ENCODE measurements at places on chromosomes 4 and X. TPM values are rescaled to one million over a fixed set of nuclear protein-coding genes. Genes with fewer than 3 reads are reported as not detected.

DNA sequence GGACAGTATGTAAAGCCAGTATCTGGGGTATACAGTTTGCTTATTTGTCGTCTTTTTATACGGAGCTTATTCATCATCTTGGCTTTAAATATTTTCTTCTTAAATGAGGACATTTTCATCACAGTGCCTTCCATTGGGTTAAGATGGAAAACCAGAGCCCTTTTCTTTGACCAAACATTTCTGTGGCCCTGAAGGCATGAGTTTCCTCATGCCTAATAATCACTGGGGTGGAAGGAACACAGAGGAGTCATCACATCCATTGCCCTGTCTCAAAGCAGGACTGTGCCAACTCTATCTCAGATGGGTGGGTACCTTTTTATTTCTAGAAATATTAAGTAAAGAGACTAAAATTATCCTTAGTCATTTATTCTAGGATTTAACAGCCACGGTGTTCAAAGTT, 40.0 kb downstream of the CHRDL1 start:
- H3K4me1 ChIP-seq = peaks cover 11% of the 10 kb centered on the region
- H3K27ac ChIP-seq = no peak overlapping the region
- H3K4me3 ChIP-seq = no peak overlapping the region
- DNase-seq = no peak
- no peaks in the 10 kb centered on the region for H3K27me3 ChIP-seq

GRCh38 chrX:63514569-63515080, 163.5 kb upstream of the SPIN4 start:
- H3K27ac ChIP-seq = peak overlapping the region; percentile 72
- H3K36me3 ChIP-seq = no peaks in the 10 kb centered on the region
- peak overlapping the region; percentile 42 for H3K4me3 ChIP-seq

Gene EREG
- total RNA-seq = 4.4 TPM

Gene TIMP1
- total RNA-seq = 4,277 TPM

DNA sequence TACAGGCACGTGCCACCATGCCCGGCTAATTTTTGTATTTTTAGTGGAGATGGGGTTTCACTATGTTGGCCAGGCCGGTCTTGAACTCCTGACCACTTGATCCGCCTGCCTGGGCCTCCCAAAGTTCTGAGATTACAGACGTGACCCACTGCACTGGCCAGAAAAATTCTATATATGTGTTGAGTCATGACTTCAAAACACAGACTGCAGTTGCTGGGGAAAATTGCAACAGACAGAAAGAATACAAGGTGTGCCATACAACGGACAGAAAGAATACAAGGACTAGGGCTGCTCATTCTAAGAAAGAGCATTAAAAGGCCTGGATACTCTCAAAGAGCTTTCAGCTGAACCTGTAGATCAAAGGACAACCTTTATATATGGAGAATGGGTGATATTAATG, 109.6 kb upstream of the ACSL4 start:
- H3K4me3 ChIP-seq = no peak overlapping the region
- H3K27me3 ChIP-seq = no peaks in the 10 kb centered on the region
- DNase-seq = no peak
- H3K4me1 ChIP-seq = peaks cover 30% of the 10 kb centered on the region

DNA sequence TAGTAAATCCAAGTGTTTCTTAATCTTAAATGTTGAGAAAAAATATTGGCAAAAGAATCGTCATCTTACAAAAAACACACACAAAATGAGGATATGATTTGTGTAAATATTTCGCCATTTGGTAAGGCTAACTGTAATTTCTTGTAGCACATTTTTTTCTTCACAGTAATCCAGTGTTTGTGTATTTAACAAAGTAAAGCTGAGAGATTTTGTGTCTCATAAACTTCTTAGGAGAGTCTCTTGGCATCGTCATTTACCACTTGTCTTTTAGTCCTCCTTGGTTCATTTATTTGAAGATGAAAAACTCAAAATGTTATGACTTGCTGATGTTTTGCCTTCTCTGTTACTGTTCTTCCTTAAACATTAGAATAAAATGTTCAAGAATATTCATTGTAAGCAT, 326.7 kb upstream of the PITX2 start:
- peaks cover 12% of the 10 kb centered on the region for H3K4me1 ChIP-seq
- no peaks in the 10 kb centered on the region for H3K27me3 ChIP-seq
- no peak for DNase-seq
- no peak overlapping the region for H3K27ac ChIP-seq
- H3K36me3 ChIP-seq = no peaks in the 10 kb centered on the region
- no peak overlapping the region for H3K4me3 ChIP-seq

DNA sequence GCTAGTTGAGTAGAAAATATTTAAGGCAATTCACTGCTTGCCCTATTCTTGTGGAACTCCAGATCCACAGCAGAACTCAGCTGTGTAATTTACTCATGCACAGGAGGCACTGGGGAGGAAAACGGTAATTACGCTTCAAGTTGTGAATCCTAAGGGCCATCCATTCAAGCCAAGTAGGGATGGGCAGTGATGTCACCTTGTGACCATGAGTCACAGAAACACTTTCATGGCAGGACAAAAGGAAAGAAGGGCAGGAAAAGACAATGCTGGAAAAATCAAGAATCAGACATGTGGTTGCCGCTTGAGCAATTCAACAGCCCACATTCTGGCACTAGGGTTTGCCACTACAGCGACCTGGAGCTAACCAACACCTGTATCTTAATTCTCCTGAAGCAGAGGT, 1.4 kb downstream of the PAQR3 start:
- peak overlapping the region; percentile 94 for H3K4me3 ChIP-seq
- no peaks in the 10 kb centered on the region for H3K36me3 ChIP-seq
- H3K27ac ChIP-seq = peak overlapping the region; percentile 65
- peaks cover 17% of the 10 kb centered on the region for H3K4me1 ChIP-seq
- H3K27me3 ChIP-seq = no peaks in the 10 kb centered on the region

Gene GPRIN3
- not detected for total RNA-seq

DNA sequence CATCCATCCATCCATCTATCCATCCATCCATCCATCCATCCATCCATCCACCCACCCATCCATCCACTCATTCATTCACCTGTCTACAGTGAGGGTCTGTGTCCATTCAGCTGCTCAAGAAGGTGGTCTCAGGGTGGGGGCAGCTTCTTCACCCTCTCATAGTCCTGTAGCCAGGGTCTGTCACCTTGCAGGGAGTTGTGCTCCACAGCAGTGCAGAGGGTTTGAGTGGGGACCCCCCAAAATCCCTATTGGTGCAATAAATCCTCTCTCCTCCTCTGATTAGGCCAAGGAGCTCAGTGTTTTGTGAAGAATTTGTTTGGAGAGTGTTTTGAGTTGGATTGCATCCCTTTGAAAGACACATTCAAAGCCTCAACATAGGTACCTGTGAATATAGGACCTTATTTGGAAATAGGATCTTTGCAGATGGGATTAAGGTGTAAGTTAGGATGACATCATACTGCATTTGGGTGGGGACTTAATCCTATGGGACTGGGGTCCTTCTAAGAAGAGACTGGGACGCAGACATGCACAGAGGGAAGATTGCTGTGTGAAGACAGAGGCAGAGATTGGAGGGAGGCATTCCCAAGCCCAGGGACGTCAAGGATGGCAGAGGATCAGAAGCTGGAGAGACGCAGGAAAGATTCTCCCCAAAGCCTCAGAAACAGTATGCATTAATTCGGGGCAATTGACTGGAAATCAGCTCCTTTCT, 12.0 kb downstream of the P2RY8 start:
- H3K27me3 ChIP-seq = no peaks in the 10 kb centered on the region
- H3K36me3 ChIP-seq = no peaks in the 10 kb centered on the region
- no peak overlapping the region for H3K4me3 ChIP-seq
- H3K4me1 ChIP-seq = no peaks in the 10 kb centered on the region

Gene GATA1
- total RNA-seq = not detected

DNA sequence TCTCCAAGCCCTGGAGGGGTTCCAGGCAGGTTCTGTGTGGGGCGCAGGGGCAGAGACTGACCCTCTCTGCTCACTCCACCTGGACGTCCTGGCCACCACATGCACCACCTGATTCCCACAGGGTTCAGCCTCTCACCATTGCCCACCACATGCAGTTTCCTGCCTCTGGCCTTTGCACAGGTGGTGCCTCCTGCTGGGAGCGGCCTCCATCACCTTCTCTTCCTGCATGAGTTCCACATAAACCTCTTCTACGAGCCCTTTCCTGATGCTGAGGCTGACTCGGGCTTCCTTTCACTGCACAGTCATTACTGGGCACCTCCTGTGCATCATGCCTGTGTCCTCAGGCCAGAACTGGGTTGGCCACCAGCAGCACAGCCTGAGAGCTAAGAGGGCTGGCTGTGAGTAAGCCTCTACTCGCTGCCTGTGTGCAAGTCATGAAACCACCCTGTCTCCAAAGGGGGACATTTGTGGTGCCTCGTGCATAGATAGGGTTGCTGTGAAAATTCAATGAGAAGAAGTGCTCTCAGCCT, 19.9 kb downstream of the MAN2B2 start:
- no peaks in the 10 kb centered on the region for H3K4me1 ChIP-seq
- peak; percentile 60 for DNase-seq
- no peak overlapping the region for H3K27ac ChIP-seq

Gene SYTL4
- total RNA-seq = 4.6 TPM

Gene ETNPPL
- not detected for total RNA-seq

Gene HTR2C
- total RNA-seq = not detected

DNA sequence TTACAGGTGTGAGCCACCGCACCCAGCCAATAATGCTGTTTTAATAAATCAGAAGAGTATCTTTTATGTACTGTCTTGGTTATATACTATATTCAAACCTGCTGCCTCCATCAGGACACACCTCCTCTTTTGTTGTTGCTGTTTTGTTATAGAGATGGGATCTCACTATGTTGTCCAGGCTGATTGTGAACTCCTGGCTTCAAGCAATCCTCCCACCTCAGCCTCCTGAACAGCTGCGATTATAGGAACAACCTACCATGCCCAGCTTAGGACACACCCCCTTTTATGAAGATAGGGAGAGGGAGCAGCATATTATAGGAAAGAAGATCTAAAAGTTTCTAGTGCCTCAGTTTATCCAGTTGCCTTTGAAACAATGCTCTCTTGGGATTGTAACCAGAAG, 62.2 kb upstream of the RAB33B start:
- no peak overlapping the region for H3K27ac ChIP-seq
- H3K36me3 ChIP-seq = peaks cover 22% of the 10 kb centered on the region
- no peaks in the 10 kb centered on the region for H3K27me3 ChIP-seq
- no peak overlapping the region for H3K4me3 ChIP-seq

Gene GDPD2
- not detected for total RNA-seq

- DNase-seq = peak; percentile 95
- peak overlapping the region; percentile 61 for H3K27ac ChIP-seq
- 0 out of 2 replicates have a peak, but pooled peaks cover 13% of the 10 kb centered on the region for H3K36me3 ChIP-seq
- H3K27me3 ChIP-seq = no peaks in the 10 kb centered on the region
- H3K4me3 ChIP-seq = no peak overlapping the region
- peaks cover 21% of the 10 kb centered on the region for H3K4me1 ChIP-seq
These were observed 56.4 kb downstream of the IRF2 start for GRCh38 chr4:184417802-184418511.

- no peak overlapping the region for H3K27ac ChIP-seq
- H3K36me3 ChIP-seq = no peaks in the 10 kb centered on the region
- H3K27me3 ChIP-seq = no peaks in the 10 kb centered on the region
- no peak for DNase-seq
- no peak overlapping the region for H3K4me3 ChIP-seq
These were observed 3.8 kb downstream of the HPGDS start for GRCh38 chr4:94338681-94339351.
